ENCODE measurements at places on chromosomes 4 and X.

DNA sequence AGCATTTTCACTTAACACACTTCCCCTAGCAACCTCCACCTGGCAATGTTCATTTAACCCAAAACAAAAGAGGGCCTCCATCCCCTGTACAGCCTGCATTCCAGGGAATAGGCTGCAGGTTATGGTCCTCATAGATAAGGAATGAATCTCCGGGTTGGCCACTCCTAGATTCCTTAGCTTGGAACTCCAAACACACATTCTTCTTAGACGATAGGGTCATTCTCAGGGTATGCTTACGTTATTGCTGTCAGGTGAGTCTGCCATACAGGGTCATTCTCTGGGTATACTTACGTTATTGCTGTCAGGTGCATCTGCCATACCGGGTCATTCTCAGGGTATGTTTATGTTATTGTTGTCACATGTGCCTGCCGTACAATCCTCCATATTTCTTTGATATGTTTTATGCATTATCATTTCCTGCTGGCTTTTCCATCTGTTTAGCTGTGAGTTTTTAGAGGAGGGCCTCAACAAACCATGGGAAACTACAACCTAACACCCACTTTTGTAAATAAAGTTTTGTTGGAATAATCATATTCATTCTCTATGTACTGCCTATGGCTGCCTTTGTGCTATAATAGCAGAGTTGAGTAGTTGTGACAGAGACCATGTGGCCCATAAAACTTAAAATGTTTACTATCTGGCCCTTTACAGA lies 8.2 kb upstream of the AFF1 start:
- DNase-seq, result no peak

- DNase-seq, result no peak
These were observed 2139.0 kb downstream of the ARAP2 start for GRCh38 chr4:34105311-34105710.

- no peak for DNase-seq
These were observed 19.4 kb downstream of the MTM1 start for GRCh38 chrX:150587585-150588503.

DNA sequence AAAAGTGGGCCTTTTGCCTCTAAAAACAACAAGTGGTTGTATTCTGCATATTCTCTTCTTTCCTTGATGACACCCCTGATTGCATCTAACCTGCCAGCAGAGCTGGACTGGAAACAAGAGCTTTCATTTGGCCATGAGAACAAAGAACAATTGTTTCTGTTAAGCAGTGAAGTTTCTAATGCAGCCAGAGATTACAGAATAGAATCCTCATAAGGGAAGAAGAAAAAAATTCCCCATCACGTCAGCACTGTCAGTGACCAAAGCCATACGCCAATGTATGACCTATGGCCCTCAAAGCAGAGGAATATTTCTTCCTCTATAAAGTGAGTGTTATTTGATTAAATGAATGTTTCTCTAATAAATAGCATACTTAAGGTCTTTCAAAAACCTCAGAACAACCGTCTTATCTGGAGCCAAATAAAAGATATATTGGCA lies 529.1 kb upstream of the INTU start:
- DNase-seq, result no peak

- no peak for DNase-seq
These were observed 60.0 kb downstream of the MAP7D2 start for GRCh38 chrX:20056704-20057103.

DNA sequence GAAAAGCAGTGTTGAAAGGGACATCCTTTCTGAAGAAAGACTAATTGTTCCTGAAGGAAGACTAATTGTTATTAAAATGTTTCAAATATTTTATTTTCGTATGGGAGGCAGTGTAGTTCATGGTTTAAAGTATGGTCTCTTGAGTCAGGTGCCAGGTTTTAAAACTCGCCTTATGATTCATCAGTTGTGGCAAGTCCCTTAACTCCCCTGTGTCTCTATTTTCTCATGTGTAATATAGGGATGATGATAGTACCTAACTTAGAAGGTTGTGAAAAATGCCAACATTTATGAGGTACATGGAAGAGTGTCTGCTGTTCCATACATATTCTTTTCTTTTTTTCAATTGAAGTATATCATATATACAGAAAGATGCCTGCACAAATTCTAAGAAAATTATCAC lies 414.2 kb upstream of the DIPK2B start:
- DNase-seq, result no peak

DNA sequence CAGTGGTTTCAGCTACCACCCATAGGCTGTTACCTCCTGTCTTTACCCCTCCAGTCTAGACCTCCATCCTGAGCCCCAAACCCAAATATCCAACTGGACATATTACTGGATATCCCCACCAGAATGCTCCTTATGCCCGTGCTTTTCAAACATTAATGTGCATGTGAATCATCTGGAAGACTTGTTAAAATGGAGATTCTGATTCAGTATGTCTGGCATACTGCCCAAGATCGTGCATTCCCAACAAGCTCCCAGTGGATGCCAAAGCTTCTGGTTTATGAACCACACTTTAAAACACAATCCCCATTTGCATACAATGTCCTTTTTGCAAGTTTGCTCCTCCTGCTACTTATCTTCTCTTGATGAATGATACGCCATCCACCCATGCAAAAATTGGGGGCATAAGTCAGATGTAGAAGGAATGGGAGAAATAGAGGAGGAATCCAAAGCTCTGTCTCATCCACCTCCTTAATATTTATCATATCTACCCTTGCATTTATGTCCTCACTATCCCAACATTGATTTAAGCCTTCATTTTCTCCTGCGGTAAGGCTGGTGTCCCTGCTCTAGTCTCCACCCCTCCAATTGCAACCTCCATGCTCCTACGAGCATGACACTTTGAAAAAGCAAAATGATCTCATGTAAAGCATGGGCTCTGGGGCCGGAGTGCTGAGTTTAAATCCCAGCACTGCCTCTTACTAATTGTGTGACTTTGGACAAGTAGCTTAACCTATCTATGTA lies 7.4 kb upstream of the PGRMC1 start:
- no peak for DNase-seq

GRCh38 chr4:7967501-7968261 lies 28.0 kb upstream of the AFAP1 start:
- DNase-seq, result no peak

GRCh38 chr4:21102667-21103066 lies 402.4 kb downstream of the PACRGL start:
- no peak for DNase-seq
